ENCODE measurements at places on chromosomes 11 and 22.

- DNase-seq = no peak
Measured at GRCh38 chr22:28562324-28562723, 117.3 kb downstream of the TTC28 start.

- no peak for DNase-seq
Measured at GRCh38 chr11:59641156-59641555, 25.6 kb upstream of the OSBP start.

GRCh38 chr11:69309631-69310280 is 15.8 kb downstream of the MYEOV start:
- no peak for DNase-seq

- DNase-seq = no peak
Measured at GRCh38 chr22:33303099-33303498, 244.9 kb upstream of the SYN3 start.

DNA sequence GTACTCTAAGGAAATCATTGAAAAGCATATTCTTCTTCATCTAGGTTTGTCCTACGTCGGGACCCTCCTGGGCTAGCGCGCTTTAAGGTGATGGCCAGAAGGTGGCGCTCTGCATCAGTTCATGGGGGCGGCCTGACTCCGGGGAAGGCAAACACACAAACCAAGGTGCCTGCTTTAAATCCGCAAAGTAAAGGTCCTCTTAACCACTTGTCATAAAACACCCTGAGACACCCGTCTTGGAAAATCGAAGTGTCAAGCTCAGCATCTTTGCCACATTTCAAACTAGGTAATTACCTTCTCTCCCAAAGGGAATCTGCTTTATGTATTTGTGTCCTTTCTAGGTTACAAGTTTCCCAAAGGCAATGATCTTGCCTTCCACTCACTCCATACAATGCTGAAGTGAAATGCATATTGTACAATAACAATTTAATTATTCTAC is 33.9 kb downstream of the LMO2 start:
- DNase-seq = peak; percentile 20

- DNase-seq = no peak
Measured at GRCh38 chr22:26597026-26597425, 7.1 kb upstream of the TPST2 start.

DNA sequence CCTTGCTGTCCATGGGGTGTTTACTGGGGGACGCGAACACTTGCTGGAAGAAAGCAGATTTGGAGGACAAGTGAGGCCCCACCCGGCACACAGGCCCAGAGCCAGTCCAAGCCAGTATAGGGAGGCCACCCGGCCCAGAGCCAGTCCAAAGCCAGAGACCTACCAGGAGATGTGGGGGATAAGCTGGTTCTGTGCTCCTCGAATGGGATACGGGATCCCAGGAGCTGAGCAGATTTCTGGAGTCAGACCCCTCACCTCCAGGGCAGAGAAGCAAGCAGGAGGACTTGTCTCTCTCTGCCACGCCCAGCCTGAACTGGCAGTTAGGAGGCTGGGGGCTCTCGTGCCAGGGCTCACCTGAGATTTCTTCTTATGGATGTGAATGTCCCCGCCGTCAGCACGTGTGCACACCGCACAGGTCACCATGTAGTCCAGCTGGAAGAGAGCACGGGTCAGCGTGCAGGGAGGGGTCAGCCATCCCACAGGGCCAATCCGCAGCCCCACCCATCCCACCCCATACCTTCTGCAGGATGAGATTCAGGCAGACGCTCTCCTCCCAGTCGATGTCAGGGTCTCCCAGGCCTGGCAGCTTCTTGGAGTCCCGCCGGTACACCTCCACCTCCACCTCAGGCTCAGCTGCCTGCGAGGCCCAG is 35.3 kb downstream of the KIAA0930 start:
- DNase-seq = no peak

DNA sequence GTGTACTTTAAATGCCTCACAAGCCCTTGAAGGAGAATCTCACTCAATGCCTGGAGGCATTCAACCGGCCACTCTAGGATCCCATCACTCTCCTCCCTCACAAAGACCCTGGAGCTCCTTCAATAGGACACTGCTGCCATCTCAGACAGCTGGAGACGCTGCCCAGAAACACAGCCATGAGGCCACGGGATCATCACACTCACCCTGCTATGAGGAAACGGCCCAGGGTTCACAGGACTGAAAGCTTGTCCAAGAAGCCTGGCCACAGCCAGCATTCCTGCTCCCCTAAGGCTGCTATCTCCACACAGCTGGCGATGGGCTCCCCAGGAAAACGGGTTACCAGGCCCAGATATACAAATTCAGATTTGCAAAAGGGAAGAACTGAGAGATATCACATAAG is 13.2 kb downstream of the CARS1 start:
- no peak for DNase-seq

DNA sequence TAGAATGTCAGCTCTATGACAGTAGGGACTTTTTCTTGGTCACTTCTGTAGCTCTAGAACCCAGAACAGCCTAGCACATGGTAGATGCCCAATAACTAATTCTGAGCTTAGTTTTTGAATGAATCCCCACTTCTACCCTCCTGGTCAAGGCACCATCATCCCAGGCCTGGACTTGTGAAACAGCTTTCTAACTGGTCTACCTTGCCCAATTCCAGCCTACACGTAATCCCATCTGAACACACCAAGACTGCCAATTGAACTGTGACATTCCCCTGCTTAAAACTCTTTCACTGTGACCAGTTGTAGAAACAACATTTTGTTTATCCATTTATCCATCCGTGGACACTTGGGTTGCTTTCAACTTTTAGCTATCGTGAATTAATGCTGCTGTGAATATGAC is 6.1 kb upstream of the FOLR3 start:
- DNase-seq = no peak

- DNase-seq = no peak
Measured at GRCh38 chr22:37654563-37655251, 3.8 kb upstream of the PDXP start.

GRCh38 chr11:36395978-36396736 is 100.1 kb downstream of the PRR5L start:
- DNase-seq = no peak

GRCh38 chr11:112470355-112470754 is 209.7 kb upstream of the PLET1 start:
- DNase-seq = no peak

DNA sequence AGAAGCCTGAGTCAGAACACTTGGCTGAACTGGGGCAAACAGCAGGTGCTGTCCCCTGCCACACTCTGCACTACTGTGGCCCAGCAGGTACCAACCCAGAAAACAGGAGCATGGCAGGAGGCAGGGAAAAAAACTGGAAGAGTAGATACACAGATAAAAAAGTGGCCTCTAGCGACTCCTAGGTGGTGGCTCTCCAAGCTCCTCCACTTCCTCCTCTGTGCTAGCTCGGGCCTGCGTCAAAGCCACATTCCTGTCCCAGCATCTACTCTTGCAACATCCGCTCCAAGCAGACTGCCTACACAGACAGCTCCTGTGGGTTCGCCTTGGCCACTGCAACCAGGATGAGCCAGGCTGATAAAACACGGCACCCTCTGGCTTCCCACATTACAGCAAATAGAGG is 6.9 kb downstream of the OR8B12 start:
- no peak for DNase-seq

DNA sequence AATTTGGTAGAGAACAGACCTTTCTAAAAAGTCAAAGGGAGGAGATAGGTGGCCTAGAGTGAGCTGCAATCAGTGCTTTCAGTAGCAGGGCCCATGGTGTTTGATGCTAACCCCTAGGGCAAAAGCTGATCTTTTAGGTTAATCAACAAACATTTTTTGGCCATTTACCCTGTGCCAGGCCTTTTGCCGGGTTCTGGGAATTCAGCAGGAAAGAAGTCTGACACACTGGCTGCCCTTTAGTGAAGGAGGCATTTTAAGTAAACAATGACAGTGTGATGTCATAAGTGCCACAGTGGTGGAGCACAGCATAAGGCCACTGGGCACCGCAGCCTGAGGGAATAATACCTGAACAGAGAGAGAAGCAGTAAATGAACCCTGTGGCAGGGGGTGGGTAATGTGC is 29.0 kb downstream of the C22orf31 start:
- DNase-seq = no peak

GRCh38 chr11:70636659-70637058 is 238.3 kb downstream of the CTTN start:
- DNase-seq = no peak

- DNase-seq = no peak
Measured at GRCh38 chr22:28450109-28450508, 229.5 kb downstream of the TTC28 start.

All from Panc1 (cell line).